Femur (tissue), 1 donor: ENCODE measurements at places on chromosomes 3 and 15.

DNA sequence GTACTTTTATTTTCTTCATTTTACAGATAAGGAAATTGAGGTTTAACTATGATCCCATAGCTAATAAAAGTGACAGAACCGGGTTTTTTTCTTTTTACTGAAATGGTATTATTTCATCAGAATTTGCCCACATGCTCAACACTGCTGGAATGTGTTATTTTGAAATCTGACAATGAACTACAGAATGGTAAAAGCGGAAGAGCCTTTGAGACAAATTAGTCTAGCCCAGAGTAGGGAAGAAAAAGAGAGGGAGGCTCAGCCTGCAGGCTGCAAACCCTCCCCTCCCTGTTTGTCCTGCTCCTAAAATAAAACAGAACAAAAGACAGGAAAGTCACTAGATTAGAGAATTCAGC, 100.3 kb upstream of the LIPC start:
- DNase-seq = no peak

- DNase-seq = no peak
These were observed 30.4 kb upstream of the ZNF639 start for GRCh38 chr3:179292450-179292849.

- DNase-seq = no peak
These were observed 150.5 kb upstream of the ST8SIA2 start for GRCh38 chr15:92243227-92243626.

DNA sequence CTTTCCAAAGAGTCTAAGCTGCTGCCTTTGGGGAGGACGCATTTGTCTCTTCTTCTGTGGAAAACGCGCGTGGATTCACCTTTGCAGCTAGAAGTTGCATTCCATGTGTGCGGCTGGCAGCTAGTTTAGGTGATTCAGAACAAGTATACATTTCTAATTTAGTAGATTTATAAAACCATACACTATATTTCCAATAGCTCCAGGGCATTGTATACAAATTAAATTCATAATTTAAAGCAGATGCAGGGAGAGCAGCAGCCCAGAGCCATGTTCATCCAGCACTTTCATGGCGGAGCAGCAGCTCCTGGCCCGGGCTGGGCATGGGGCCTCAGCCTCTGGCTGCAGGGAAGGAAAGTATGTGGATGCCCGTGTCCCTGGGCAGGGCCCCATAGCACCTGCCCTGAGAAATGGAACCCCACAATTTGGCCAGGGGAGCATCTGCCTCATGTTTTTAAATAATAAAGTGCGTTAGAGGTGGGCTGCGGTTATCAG, 42.8 kb upstream of the SEC22A start:
- no peak for DNase-seq

DNA sequence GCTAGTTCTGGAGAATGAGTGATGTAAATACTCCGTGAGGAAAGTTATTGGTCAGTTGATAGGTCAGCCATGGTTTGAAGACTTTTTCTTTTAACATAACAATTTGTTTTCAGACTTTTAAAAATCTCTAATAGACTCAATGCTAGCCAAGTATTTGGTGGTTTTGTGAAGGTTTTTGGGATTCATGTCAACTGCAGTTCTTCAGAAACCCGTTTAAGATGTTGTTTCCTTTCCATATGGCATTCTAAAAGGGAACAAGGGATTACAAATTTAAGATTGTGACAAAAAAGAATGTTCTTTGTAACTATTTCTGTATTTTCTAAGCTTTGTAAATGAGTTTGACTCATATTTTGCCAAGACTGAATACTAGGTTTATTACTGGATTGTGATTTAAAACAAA, 281.7 kb upstream of the COL8A1 start:
- DNase-seq = no peak

DNA sequence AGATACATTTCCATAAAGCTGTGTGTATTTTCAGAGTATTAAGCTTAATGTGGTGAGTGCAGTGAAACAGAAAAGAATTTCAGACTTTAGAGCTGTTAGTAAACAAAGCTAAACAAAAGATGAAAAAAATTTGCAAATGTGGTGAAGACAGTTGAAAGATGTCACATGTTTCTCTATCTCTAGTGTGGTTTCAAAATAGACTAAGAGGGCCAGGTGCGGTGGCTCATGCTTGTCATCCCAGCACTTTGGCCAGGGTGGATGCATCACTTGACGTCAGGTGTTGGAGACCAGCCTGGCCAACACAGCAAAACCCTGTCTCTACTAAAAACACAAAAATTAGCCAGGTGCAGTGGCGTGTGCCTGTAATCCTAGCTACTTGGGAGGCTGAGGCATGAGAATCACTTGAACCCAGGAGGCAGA, 466.0 kb upstream of the NR2F2 start:
- no peak for DNase-seq

DNA sequence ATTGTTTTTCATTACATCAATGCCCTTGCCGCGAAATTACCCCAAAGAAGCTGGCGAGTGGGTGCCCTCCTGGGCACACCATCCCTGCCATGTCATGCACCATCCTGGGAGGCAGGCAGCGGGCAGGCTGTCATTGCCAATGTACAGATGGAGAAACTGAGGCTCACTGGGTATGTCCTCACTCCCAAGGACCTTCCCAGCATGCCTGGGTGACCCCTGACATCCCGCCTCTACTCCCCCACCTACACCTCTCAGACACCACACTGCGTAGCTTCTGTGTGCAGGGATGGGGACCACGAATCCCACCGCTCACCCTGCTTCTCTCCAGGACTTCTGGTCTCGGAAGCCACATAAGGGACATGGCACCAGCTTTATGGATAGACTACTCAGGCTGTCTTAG, 41.0 kb upstream of the SLC41A3 start:
- DNase-seq = no peak

DNA sequence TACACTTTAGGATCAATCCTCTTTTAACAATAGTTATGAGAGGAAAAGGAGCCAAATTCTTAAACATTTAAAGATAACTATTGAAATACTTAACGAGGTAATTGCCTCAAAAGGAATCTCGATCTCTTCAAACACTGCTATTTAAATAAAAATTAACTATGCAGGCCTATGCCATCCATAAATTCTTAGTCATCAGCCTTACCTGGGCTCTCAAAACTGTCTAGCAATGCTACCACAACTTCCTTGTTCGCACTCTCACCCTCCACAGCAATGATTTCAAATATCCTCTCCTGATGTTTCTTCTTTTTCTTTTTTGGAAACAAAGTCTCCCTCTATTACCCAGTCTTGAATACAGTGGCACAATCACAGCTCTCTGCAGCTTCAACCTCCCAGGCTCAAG, 12.3 kb downstream of the ETFA start:
- no peak for DNase-seq

GRCh38 chr3:127585163-127585812, 5.2 kb downstream of the TPRA1 start:
- no peak for DNase-seq

GRCh38 chr15:88701561-88702095, 62.8 kb downstream of the ISG20 start:
- no peak for DNase-seq

- DNase-seq = no peak
These were observed 6.0 kb upstream of the ONECUT1 start for GRCh38 chr15:52796228-52796521.

DNA sequence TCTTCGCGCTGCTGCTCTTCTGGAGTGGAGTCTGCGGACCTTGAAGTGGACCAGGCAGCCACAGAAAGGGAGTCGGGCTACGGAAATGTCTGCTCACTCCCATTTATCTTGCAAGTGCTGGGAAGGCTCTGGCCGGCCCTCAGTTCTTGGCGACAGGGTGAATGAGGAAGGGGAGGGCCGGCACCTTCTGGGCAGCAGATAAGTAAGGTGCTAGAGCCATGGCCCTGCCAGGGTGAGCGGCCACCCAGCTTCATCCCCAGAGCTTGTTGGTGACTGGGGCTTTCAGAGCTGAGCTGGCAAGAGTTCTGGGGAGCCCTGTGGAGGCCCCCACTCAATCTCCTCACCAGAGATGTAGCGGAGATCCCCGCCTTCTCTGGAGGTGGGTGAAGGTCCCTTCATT, 103.5 kb downstream of the ASB7 start:
- peak; percentile 8 for DNase-seq

DNA sequence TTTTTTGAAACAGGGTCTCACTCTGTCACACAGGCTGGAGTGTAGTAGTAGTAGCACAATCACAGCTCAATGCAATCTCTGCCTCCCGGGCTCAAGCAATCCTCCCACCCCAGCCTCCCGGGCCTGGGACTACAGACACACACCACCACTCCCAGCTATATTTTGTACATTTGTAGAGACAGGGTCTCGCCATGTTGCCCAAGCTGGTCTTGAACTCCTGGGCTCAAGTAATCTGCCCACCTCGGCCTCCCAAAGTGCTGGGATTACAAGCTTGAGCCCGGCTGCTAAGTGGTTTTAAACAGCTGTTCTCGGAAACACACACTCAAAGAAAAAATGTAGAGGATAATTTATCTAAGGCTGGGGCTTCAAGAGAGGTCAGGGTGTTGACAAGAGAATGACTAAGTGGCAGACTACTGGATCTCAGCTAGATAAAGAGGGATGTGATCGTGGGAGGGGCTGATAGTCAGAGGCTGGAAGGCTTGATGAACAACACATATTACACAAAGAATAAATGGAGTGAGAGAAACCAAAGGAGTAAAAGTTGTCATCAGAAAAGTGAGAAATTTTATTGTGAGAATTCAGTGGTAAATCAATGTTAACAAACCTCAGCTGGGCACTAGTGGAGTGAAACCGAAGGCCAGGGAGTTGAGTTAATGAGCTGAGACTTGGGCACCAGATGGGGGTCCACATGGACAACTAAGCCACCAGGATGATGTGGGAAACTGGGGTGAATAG, 6.7 kb downstream of the CCR5AS start:
- DNase-seq = no peak

DNA sequence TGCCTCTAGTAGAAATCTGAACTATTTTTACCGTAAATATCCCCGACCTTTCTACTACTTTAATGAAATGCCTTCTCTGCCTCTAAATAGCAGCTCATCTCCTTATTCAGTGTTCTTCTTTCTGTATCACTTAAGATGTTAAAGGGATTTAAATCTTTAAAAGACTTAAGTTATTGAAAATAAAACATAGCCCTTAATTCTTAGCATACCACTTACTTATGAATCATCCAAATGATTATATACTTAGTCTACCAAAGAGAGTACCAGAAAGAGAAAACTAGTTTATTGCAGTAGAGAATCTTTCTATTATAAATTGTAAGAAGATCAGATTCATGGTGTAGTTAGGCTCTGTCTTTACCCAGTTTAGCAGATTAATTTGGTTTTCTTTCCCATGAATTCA, 802.0 kb downstream of the TBL1XR1 start:
- DNase-seq = no peak

DNA sequence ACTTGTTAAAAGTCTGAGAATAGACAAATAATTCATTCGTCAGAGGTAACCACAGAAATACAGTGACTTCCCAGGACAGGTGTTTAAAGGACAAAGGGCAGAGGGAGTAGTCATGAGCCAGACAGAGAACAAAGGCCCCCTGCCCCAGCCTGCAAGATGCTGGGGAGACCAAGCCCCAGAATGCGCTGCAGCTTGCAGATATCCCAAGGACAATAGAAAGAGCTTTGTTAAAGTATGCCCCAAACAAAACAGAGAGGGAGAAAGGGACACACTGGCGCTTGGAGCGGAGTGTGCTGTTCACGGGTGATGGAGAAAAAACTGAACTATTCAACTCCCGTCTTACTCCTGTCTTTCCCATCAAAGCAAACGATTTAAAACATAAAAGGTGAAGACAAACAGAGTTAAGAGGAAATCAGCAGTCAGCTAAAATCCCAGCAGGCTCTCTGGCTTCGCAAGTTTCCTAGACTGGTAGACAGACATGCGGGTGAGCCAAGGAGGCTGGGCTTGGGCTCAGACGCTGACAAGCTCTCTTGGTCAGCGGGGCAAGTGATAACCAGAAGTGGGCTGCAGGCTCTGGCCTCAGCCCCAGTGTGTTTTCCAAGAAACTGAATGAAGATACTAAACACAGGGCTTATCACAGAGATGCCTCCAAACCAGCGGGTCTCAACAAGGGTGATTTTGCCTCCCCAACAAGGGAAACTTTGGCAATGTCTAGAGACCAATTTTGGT, 130.1 kb downstream of the UACA start:
- peak; percentile 72 for DNase-seq

- no peak for DNase-seq
These were observed 99.5 kb upstream of the FOXB1 start for GRCh38 chr15:59904450-59905135.

DNA sequence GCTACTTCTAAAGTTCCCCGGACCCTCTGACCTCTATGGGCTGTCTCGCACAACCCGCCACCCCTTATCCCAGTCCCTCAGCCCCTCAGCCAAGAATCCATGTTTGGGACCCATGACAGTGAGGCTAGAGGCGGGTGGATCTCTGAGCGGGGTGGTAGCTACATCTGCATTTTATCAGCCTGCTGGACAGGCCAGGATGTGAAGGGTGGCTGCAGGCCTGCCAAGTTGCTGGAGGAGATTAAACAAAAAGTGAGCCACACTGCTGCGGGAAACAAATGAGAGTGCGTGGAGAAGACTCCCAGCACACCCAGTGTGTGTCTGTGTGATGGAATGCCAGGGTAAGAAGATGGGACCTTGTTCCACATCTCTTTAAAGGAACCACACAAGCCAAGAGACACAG, 51.1 kb upstream of the SPATA12 start:
- DNase-seq = peak; percentile 40

DNA sequence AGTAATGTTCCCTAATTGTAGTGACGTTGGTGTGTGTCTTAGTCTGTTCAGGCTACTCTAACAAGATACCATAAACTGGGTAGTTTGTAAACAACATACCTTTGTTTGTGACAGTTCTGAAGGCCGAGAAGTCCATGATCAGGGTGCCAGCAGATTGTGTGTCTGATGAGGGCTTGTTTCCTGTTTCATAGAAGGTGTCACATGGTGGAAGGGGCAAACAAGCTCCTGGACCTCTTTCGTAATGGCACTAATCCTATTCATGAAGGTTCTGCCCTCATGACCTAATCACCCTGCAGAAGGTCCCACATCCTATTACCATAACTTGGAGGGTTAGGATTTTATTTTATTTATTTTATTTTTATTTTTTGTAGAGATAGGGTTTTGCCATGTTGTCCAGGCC, 11.1 kb downstream of the ATXN7 start:
- no peak for DNase-seq

DNA sequence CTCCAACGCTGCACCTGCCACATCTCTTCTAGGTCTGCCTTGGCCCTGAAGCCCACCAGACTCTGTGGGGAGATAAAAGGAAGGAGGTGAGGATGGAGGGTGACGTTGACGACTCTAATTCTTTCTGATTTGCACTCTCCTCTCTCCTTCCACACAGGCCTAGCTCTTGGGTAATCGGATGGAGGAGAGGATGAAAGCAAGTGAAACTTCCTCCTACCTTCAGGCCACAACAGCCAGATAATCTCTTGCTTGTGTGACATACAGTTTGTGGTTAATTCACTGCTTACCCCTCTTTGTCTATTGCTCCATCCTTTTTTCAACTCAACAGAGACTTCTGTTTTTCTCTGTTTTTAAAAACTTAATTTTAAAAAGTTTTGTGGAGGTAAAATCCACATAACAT, 208.1 kb downstream of the SV2B start:
- no peak for DNase-seq

DNA sequence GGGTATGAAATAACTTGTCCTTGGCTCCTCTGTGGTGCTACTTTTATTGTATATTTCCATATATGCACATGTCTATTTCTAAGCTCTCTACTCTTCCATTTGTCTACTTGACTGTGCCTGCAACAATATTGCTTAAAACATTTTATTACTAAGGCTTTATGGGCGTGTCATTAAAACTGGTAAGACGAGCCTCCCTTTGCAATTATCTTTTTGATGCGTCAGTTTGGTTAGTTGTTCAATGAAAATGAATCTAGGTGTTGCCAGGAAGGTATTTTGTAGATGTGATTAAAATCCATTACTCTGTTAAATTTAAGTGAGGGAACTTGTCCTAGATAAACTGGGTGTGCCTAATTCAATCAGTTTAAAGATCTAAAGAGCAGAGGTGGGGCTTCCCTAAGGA, 12.9 kb upstream of the TRA2B start:
- no peak for DNase-seq
